ENCODE measurements at places on chromosomes 12 and 14. TPM values are rescaled to one million over a fixed set of nuclear protein-coding genes. Genes with fewer than 3 reads are reported as not detected.

The OTOGL gene
- total RNA-seq = 0.87 TPM

The NCAPD2 gene
- 42.9 TPM for total RNA-seq

- DNase-seq = no peak
These were observed 29.0 kb downstream of the ATF7IP start for GRCh38 chr12:14394317-14395073.

DNA sequence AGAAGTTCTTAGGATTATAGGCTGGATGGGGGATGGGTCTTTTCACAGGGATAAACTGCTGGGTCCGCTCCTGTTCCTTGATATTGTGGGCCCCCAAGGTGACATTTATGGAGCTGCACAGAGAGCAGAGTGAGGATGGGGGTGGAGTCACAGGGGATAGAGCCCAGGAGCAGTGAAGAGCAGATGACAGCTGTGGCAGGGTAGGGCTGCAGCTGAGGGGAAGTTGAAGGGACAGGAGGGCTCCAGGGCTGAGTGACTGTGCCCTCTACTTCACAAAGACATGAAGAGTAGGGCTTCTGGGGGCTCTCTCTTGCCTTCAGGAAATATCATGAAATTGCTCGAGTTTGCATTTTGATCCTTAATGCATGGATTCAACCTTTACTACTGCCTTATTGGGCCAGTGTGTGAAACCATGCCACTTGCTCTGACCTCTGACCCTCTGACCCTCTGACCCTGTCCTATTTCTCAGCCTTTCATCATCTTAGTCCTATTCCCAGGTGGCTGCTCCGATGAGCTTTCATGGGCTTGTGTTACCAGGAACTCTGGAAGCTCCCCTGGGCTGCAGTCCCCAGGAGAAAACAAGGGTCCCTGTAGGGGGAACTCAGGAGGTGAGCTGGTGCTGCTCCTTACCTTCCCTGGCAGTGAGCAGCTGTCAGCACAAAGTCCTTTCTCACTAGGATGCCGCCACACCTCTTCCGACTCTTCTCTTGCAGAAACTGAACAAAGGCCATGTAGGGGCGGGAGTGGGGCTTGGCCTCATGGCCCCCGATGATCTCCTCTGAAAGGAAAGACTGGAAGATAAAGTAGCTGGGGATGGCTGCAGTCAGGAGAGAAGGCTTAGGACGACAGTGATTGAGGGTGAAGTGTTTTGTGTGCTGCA is 1.6 kb downstream of the GZMH start:
- no peak for DNase-seq

DNA sequence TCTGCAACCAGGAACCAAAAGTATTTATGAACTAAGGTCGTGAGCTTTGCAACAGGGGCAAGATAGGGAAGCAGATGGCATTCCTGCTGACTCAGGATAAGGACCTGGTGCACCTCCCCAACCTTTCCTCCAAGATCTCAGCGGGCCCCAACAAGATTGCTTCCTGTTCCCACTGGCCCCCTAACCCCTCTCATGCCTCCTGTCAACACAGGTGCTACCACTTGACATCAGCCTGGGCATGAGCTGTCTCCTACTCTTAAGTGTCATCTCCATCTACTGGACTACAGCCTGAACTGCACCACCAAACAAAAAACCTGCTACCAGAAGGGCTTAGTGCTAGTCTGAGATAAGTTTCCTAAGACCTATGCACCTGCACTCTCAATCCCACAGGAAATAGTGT is 32.7 kb downstream of the MED6 start:
- peak; percentile 17 for DNase-seq

The BIN2 gene
- total RNA-seq = 13.4 TPM

The SCYL2 gene
- 75.4 TPM for total RNA-seq

- no peak for DNase-seq
These were observed 112.2 kb downstream of the CACNA1C start for GRCh38 chr12:2165021-2165420.

DNA sequence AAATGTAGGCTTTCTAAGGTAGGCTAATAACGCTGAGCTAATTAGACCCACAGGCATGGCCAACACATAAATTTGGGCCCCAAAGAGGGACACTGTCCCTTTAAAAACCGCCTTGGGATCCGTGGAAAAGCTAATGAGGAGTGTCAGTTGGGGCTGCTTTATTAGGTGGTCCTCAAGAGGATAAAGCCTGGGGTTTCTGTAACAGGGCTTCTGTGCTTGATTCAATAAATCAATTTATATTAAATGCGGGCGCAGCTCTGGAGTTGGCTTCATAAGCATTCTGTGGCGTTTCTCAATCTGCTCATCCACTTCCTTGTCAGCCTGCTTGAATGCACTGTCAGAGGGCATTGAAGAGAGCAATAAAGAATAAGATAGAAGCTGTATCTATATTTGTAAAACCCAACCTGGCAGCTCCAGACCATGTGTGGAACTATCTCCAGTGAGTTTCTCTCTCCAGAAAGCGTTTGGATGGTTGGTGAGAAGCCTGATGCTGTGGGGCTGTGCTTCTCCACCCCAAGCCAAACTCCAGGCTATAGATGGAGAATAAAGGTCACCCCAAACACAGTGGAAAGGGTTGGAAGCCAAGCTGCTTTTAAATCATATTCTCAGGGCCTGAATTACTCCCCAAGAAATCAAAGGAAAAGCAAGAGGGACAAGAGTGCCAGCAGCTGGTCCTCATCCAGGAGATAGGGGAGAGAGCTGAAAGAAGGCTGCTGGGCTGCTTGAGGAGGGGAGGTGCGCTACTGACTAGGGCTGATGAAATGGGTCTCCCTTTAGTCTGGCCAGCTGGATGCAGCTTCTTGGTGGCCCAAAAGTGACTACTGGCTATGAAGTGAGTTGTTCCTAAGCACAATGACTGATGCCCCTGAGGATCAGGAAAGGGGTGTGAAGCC is 222.0 kb downstream of the PPM1H start:
- DNase-seq = no peak

DNA sequence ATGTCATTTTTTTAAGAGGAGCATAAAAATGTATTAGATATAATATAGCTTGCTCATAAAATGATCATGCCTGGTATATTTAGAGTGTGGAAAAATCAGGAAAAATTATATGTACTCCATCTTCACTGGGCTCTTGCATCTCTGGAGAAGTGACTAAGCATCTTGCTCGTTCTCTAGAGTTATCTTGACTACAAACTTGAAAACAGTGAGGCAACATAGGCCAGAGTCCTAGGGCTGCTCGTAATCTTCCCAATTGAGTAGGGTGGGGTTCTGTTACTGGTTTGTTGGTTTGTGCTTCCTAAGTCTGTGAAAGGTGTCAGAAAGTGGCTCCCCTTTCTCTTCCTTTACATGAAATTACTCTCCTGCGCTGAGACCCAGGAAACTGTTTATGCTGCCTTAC is 46.2 kb downstream of the AACS start:
- DNase-seq = no peak

The KSR2 gene
- total RNA-seq = 2.4 TPM

DNA sequence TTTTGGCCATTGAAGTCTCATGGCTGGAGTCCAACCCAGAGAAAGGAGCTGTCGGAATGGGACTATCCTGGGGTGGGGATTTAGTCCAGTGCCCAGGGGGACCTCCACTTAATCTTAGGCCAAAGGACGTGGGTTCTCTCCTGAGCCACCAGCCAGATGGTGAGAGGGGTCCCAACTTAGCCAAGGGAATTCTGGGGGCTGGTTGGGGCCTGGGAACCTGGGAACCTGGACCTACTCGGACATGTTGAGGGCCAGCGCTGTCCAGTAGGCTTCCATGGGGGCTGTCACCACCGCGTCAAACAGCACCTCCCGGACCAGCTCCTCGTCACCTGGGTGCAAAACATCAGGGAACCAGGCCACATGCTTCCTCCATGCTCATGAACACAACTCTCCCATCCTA is 33.4 kb downstream of the LRTM2 start:
- no peak for DNase-seq

GRCh38 chr14:92716131-92716530 is 32.3 kb downstream of the LGMN start:
- no peak for DNase-seq

The SERPINA1 gene
- 1.0 TPM for total RNA-seq

- no peak for DNase-seq
These were observed 160.7 kb downstream of the PHLDA1 start for GRCh38 chr12:75870878-75871277.

DNA sequence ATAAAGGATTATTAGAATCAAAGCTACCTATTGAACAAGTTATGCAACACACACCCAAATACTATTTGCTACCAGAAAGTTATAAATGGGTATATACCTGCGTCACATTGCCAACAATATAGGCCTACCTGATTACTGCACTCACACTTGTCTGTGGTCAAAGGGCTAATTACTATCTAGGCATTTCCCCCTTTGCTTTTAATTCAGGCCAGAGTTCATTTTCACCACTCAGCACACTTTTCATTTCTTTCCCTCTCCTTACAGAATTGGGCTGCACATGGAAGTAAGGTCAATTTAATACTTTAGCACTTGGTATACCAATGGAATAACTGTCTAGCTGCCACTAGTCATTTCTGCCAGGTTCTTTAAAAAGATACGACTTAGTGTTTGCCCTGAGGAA is 1.7 kb downstream of the SOS2 start:
- no peak for DNase-seq

GRCh38 chr12:74129702-74130101 is 407.9 kb upstream of the ATXN7L3B start:
- DNase-seq = no peak

The HSPB8 gene
- 45.8 TPM for total RNA-seq

The HOXC12 gene
- 0.06 TPM for total RNA-seq

The CLEC6A gene
- total RNA-seq = not detected
